Right cardiac atrium (tissue), 5 donors: ENCODE measurements at places on chromosomes 11 and 22.
A peak's percentile ranks its signal among the peaks of the same experiment; 100 is the strongest.

GRCh38 chr22:37824674-37825641 is 1.8 kb downstream of the GALR3 start:
- peak; percentile 64 for DNase-seq

- DNase-seq: no peak
These were observed 10.8 kb downstream of the RIBC2 start for GRCh38 chr22:45424241-45424731.

DNA sequence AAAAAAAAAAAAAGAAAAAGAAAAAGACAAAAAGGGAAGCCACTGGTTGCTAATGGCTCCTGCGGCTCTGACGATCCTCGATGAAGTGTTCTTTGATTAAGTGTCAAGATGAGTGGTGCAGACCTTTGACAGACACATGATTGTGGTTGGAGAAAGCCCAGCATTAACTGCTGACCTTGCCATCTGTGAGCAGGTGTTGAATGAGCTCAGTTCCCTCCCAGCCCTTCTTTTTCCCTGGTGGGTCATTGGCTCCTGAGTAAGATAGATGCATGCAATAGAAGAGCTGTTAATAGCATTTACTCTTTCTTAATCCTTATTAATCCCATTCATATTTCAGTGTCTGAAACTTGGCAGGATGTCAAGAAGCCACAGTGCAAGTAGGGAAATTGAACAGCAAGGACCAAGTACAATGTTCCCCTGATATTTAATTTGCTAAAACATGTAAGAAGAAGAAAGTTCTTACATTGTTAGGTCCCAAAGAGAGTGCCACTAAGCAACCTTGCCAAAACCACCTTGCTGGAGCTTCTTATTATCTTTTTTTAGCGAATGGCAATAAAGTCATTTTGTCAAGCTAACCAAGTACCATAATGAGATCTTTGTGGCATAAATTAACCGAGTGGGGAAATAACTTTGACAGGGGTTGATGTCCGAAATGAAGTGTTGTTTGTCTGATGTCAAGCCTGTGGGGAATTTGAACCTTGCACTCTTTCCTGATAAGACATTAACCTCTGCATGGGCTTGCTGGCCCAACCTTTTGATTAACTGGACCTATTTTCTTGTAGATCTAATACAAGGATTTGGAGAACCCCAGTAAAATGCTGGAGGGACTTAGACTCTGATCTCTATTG is 113.7 kb downstream of the PTPRJ start:
- no peak for DNase-seq

- DNase-seq: no peak
These were observed 78.7 kb downstream of the COMMD9 start for GRCh38 chr11:36210529-36210928.
